ENCODE measurements at places on chromosomes 7 and 10.

GRCh38 chr7:17131983-17132655, 166.3 kb upstream of the AHR start:
- no peak for DNase-seq

- DNase-seq, result no peak
Observed at GRCh38 chr7:25569765-25570164, 341.5 kb upstream of the NPVF start.

DNA sequence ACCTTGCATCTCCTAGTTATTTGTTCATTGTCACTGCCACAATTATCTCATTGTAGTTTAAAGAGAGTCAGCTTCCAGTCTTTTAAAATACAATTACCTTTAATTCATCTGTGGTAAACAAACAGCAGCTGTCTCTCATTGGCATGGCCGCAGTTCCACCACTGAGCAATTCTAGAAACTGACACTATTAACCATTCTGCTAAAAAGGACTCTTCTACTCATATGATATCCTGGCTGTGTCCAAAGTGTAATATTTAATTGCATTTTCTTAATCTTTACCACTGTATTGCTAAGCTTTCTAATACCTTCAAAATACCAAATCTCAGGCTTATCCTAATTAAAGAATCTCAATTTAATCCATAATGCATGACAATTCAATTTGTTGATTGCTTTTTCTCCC, 639.0 kb downstream of the AUTS2 start:
- no peak for DNase-seq

DNA sequence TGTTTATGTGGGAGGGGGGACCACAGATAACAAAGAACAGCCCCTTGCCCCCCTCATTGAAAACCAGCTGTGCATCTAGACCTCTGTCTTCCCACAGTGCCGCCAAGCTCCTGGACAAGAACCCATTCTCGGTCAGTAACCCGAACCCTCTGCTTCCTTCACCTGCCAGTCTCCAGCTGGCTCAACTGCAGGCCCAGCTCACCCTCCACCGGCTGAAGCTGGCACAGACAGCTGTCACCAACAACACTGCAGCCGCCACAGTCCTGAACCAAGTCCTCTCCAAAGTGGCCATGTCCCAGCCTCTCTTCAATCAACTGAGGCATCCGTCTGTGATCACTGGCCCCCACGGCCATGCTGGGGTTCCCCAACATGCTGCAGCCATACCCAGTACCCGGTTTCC, 91.0 kb upstream of the PDCD4 start:
- DNase-seq, result no peak

GRCh38 chr10:18377898-18378297, 237.7 kb downstream of the CACNB2 start:
- no peak for DNase-seq

- no peak for DNase-seq
Observed at GRCh38 chr10:23910291-23910690, 298.6 kb upstream of the KIAA1217 start.
